ENCODE measurements at places on chromosomes 2 and 18.

- no peak for DNase-seq
Measured at GRCh38 chr18:58417752-58418151, 211.1 kb downstream of the ALPK2 start.

DNA sequence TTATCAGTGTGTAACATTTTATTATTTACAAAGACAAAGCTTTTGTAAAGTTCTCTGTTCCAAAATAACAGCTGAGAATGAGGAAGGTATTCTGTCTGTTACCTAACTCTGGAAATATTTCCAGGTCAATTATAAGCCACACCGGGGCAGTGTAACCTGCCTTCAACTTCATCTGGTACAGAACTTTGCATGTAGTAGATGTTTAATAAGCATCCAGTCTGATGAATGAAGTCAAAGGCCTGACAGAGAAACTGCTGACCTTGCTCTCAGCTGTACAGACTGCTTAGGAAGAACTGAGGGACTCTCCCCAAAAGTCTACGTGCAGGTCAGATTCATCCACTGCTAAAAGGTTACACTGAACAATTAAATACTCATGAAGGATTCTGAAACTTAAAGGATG lies 43.3 kb downstream of the WDFY1 start:
- no peak for DNase-seq

GRCh38 chr2:36300697-36301096 lies 54.9 kb upstream of the CRIM1 start:
- DNase-seq, result no peak

DNA sequence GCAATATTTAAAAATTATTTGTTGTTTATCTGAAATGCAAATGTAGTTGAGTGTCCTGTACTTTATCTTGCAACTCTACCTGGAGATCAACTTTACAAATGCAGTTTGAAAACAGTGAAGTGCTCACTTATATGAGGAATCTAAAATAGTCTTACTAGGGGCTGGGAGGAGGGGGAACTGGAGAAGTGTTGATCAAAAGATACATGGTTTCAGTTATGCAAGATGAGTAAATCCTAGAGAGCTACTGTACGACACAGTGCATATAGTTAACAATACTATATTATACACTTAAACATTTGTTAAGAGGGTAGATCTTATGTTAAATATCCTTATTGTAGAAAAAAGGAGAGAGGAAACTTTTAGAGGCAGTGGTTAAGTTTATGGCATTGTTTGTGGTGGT lies 241.9 kb downstream of the BCL11A start:
- DNase-seq, result no peak

DNA sequence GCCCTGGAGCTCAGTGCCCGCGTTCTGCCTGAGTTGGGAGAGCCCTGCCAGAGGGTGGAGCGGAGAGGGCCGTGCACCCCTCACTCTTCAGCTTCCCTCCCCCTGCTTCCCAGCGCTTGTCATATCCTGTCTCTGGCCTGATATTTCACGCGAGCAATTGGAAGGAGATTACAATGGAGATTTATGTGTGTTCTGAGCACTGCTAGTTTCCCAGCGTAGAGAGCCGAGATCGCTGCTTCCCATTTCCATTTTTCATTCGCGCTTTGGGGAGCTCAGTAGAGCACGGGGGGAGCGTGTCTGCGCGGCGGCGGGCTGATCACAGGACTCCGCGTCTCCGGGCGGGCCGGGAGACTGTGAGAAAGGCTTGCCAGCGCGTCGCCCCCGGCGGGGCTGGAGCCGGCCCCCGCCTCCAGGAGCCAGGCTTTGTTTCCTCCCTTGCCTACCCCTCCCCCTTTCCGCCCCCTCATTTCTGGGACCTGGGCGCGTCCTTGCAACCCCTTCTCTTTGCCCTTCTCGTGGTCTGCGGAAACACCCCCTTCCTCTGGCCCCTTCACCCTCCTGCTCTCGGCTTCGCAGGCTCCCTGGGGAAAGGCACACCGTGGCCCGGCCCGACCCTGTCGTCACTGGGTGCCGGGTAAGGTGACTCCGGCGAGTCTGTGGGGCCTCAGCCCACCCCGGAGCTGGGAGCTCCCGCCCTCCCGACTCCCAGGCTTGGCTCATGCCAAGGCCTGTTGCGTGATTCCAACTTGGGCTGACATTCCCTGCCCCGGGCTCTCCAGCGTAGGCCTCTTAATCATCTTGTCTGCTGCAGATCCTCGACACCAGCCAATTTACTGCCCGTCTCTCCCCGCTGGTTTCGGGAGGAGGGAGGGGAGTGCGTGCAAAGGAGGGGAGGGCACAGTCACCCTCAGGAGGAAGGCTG lies 5.8 kb downstream of the DLX2 start:
- no peak for DNase-seq

DNA sequence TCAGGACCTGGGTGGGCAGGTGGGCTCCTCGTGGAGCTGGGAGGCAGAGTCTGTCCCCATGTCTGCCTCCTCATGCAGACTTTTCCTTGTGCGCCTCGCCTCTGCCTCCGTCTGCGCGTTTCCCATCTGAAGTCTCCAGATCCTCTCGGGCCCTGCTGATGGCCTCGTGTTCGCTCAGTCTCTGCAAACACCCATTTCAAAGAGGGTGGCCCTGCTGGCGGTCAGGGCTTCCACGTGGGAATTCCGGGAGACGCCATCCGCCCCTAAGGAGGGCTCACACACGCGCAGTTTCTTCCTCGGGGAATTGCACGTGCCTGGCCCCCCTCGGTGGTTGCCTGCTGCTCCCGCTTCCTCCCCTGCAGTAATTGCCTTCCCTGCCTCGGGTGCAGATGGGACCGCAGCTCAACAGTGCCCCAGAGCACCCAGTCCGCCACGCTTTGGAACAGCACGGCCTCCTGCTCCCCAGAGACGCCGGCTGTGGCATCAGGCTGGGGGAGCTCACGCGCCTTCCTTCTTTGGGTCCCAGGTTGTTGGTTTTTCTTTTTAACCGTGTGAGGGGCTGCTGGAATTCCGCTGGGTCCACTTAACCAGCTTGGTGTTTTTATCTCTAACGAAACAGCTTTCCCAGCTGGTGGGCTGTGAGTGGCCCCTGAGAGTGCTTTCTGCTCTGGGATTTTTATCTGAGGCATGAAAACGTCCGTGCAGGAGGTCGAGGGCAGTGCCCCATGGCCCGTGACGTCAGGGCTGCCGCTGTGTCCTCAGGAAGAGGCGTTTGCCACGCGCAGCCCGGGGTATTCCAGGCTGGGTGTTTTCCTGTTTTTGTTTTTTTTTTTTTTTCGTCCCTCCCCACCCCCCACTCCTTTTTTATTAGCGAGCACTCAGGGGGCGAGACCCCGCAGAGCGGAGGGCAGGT lies 16.1 kb downstream of the NFATC1 start:
- no peak for DNase-seq

DNA sequence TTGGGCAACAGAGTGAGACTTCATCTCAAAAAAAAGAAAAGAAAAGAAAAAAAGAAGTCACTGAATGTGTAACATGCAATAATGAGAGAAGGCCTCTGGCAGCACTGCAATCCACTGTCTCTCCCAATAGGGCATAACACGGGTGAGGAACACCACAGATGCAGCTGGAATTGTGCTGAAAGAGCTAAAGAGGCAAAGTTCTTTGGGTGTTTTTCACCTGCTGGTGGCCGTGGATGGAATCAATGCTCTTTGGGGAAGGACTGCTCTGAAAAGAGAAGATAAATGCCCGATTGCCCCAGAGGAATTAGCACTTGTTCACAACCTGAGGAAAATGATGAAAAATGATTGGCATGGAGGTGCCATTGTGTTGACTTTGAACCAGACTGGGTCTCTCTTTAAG lies 31.0 kb upstream of the CYBRD1 start:
- DNase-seq, result no peak

DNA sequence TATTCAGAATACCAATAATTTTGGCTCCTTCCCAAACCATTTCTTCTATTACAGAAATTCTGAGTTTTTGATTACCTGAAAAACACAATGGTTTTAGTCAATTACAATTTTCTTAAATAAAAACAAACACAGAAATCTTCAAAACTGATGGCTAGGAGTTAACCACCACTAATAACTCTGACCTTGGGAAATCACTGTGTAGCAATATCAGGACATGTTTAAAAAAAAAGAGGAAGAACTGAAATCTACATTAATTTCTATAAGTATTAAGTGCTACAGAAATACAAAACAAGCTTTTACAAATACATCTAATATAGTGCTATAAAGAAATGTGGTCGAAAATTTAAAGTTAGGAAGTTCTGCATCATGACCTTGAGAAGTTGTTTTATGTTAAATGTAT lies 14.9 kb downstream of the L3MBTL4 start:
- DNase-seq, result no peak

DNA sequence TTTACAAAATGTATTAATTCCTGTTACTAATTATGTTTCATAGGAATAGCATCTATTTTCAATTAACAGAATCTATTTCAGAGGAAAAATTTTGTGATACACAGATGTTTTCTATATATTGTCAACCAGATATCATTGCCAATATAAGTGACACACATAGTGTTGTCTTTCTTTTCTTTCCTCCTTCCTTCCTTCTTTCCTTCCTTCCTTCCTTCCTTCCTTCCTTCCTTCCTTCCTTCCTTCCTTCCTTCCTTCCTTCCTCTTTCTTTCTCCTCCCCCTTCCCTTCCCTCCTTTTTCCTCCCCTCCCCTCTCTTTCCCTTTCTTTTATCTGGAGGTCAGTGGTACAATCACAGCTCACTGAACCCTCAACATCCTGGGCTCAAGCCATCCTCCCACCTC lies 146.5 kb upstream of the DSEL start:
- no peak for DNase-seq

- DNase-seq, result no peak
Measured at GRCh38 chr2:73822276-73822675, 6.5 kb upstream of the STAMBP start.

- no peak for DNase-seq
Measured at GRCh38 chr2:163008642-163009041, 170.1 kb upstream of the KCNH7 start.

DNA sequence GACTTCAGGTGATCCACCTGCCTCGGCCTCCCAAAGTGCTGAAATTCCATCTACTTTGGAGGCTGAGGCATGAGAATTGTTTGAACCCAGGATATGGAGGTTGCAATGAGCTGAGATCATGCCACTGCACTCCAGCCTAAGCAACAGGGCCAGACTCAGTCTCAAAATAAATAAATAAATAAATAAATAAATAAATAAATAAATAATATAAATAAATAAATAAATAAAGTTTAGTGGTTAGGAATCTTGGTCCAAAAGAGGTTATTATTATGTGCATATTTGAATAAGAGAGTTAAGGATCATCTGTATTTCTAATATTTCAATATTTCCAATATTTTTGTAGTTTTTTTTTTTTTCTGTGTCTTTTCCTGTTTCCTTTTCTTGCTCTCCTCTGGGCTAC lies 90.8 kb downstream of the HS6ST1 start:
- DNase-seq, result no peak

DNA sequence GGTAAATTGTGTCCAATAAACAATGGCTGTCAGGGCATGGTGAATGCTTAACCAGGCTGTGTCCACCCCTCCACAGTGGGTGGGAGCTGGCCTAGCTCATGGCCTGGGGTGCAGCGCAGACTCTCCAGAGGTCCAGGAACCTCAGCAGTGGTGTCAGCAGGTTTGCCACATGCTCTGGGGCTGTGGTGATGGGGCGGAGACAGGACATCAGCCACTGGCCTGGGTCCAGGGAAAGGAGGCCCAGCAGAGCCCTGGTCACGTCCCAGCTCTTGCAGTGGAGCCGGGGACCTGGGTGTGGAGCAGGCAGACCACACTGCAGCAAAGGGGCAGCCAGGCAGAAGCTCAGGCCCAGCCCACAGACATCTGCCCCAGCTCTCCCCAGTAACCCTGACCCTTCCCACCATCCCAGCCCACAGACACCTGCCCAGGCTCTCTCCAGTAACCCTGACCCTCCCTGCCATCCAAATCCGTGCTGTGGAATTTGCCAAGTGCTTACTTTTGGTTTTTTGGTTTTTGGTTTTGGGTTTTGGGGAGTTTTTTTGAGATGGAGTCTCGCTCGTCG lies 13.8 kb upstream of the KIF1A start:
- no peak for DNase-seq

- DNase-seq, result no peak
Measured at GRCh38 chr2:29374823-29375222, 259.6 kb downstream of the CLIP4 start.

- DNase-seq, result no peak
Measured at GRCh38 chr2:224393157-224393872, 8.6 kb downstream of the FAM124B start.

DNA sequence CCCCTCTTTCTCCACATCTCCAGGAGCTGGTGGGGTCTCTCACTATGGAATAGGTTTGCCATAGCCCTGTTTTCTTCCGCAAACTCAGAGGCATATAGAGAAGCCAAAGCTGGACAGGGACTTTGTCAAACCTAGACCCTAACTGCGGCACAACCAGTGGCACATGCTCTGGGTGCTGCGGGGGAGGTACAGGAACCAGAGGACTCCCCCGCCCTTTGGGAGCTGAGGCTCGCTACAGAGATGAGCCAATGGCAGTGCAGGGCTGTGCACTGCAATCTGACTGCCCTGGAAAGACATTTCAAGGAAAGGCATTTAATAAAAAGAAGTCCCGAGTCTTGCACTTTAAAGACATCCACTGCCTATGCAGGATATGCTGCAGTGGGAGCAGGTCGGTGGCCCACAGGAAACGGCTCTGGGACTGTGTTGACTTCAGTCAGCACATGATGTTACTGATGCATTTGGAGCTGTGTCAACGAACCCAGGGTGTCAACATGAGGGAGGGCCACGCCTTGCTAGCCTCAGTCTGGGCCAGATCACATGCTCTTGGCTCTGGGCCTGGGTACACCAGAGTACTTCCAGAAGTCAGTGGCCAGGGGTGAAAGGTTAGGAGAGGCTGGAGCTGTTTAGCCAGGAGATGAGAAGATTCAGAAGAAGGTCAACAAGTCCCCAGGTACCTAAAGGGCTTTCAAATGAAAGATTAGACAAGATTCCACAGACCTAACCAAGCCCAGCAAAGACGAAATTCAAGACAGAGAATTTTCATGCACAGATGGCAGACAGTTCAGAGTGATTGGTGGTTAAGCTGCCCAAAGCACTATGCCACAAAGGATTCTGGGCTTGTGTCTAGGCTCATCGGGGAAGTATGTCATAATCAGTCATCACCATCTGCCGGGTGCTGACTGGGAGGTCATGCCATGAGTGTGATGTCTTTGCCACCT lies 8.2 kb downstream of the SLC35F6 start:
- peak; percentile 65 for DNase-seq

- no peak for DNase-seq
Measured at GRCh38 chr2:165149439-165149838, 54.4 kb downstream of the SCN3A start.

GRCh38 chr2:10787176-10787968 lies 25.2 kb downstream of the PDIA6 start:
- DNase-seq, result no peak

- DNase-seq, result no peak
Measured at GRCh38 chr2:206627632-206628031, 14.7 kb upstream of the FAM237A start.
